ENCODE measurements at places on chromosomes 3 and 15. TPM values are rescaled to one million over a fixed set of nuclear protein-coding genes. Genes with fewer than 3 reads are reported as not detected.

The TERC gene
- 149 TPM for total RNA-seq

- no peak for DNase-seq
Measured at GRCh38 chr3:128360705-128361271, 105.9 kb downstream of the DNAJB8 start.

The BCHE gene
- under 0.01 TPM for total RNA-seq

DNA sequence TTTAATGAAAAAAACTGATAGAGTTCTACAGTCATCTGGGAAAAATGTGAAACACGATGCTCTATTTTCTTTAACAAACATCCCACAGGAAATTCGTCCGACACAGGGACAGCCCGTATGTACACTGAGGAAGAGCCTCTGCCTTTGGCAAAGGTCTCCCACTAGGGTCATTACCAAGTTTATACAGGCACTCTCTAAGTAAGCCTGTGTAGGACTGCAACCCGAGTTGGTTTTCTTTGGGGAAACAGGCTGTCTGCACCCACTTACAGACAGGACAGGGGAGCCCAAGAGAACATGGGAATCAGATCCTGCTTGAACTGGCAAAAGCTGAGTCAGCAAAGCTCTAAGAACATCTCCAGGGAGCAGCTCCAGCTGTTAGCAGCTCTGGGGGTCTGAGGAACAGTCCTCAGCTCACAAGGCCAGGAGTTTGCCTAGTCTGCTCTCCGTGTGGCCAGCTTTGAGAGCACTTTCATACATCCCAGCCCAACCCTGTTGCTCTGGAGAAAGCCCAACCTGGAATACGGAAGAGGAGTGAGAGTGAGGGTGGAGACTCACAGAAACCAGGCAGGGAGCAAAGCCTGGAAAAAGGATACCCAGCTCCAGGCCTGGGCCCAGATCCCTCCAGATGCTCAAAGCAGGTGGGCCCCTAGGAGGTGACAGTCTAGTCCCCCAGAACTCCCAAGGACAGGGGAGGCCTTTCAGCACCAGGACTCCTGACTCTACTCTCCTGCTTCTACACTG is 1.9 kb downstream of the TBC1D2B start:
- DNase-seq, result no peak

GRCh38 chr15:89550427-89550826 is 24.8 kb upstream of the TICRR start:
- no peak for DNase-seq

The NR2E3 gene
- not detected for total RNA-seq

The LARP6 gene
- 1.3 TPM for total RNA-seq

The APOD gene
- not detected for total RNA-seq

The PTH1R gene
- under 0.01 TPM for total RNA-seq

DNA sequence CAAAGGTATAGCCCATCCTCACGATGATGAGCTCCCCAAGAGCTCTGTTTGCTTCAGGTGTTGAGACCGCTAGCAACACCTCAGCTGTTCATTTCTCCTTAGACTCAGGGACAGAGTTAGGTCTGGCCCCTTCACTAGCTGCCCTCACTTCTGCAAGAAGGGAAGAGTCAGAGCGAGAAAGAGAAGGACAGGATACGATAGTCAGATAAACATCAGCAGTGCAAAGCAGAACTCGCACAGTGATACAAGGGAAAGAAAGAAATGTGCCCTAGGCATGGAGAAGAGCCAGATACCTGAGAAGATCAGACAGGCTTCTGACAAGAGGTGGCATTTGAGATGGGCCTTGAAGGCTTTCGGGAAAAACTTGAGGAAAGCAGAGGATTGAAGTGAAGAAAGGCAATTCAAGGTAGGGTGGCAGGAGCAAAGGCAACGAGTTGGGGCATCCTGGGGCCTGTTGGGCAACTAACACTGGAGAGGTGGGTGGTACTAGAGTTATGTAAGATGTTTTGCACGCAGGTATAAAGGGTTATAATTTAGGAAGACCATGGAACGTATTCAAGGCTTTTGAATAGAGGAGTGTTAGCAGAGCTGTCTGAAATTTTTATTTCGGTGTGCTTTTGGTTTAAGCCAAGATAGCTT is 106.0 kb downstream of the PGPEP1L start:
- no peak for DNase-seq

- no peak for DNase-seq
Measured at GRCh38 chr3:133393204-133393603, 6.7 kb upstream of the BFSP2 start.

- DNase-seq, result no peak
Measured at GRCh38 chr3:112280266-112280665, 13.8 kb downstream of the SLC9C1 start.

DNA sequence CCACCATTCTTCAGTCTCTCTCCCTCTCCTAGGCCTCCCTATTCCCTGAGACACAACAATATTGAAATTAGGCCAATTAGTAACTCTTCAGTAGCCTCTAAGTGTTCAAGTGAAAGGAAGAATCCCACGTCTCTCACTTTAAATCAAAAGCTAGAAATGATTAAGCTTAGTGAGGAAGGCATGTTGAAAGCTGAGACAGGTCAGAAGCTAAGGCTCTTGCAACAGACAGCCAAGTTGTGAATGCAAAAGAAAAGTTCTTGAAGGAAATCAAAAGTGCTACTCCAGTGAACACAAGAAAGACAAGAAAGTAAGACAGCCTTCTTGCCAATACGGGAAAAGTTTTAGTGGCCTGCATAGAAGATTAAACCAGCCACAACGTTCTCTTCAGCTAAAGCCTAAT is 41.3 kb downstream of the PPM1L start:
- no peak for DNase-seq

The PLCH1 gene
- total RNA-seq, result 1.1 TPM

GRCh38 chr3:114877378-114878113 is 269.5 kb downstream of the ZBTB20 start:
- DNase-seq, result no peak

The SH3GL3 gene
- 0.27 TPM for total RNA-seq

The SLC12A1 gene
- total RNA-seq, result not detected

DNA sequence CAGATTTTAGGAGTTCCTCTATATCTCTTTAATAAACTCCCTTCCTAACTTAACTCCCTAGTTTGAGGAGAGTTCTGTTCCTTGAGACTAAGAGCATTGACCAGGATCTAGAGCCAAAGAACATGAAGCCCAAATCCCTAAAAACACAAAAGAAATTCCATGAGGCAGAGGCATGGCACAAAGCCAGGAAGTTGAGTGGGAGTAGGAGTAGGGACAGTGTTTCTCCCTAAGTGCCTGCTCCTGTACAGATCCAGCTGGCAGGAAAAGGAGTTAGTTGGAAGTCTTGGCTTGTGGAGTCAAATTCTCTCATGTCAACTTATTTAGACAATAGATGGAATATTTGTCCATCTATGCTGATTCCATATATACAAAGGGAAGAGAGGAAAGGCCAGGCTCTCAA is 11.4 kb downstream of the ACTC1 start:
- no peak for DNase-seq

- DNase-seq, result peak; percentile 35
Measured at GRCh38 chr3:23808525-23808924, 2.8 kb downstream of the UBE2E1 start.

GRCh38 chr3:53102601-53103147 is 27.6 kb downstream of the RFT1 start:
- DNase-seq, result no peak

DNA sequence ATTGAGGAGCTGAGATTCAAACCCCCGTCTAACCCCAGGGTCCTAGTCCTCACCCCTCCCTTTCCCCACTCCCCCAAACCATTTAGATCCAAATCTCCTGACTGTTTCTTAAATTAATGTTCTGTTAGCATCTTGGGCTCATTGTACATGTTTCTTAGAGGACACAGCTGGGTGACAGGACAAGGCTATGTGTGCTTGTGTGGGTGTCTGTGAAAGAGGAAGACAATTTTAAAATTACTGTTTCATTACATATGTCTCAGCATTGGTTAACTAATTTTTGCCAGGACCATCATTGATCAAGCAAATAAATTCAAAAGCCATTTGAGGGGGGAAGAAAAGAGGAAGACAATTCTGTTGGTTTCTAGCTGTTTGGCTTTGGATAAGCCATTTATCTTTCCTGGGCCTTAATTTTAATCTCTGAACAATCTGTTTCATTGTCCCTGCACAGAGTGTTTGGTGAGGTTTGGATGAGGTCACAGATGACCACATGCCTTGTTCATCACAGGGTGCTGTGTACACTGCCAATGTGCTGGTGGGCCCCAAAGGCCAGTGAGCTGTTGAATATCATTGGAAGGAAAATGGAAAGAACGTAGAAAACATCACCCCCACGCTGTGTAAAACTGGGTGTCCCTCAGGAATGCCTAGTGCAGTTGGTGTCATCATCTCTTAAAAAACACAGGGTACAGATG is 51.9 kb downstream of the RPLP1 start:
- no peak for DNase-seq

The POU1F1 gene
- total RNA-seq, result not detected

The GOLGA6L9 gene
- 1.3 TPM for total RNA-seq

- no peak for DNase-seq
Measured at GRCh38 chr3:23051240-23052140, 151.6 kb upstream of the UBE2E2 start.

The ZNF280D gene
- 17.5 TPM for total RNA-seq

The CLEC3B gene
- 12.9 TPM for total RNA-seq

DNA sequence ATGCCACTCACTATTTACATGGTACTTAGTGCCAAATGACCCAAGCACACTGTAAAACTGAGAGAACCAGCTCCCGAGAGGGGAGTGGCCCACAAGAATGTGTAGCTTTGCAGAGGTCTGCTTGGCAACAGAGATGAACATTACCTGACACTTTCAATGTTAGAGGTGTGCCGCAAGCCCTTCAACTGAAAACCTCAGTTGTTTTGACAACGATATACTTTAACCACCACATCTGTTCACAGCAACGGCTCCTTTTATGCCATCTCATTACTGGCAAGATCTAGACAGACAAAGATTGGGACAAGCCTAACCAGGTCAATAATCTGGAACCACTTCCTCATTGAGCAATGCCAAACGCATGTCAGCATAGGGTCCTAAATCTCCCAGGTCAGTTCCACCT is 23.7 kb downstream of the NEK10 start:
- peak; percentile 47 for DNase-seq

GRCh38 chr3:72818092-72818773 is 30.0 kb downstream of the SHQ1 start:
- DNase-seq, result no peak

DNA sequence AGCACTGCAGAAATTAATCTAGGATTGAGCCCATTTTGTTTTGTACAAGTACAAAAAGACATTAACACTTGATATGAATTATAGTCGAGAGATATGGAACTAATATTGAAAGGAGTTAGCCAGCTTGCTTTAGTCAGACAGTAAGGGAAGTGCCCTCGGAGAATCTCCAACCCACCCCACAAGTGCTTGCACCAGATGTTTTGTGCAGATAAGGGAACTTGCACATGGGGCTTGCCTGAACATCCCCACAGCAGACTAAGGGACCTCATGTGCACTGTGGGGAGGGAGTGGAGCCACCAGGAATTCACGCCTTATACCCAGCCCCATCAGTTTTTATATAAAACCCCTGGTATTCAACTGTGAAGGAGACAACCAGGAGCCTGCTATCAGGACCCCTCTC is 122.3 kb downstream of the EFHB start:
- DNase-seq, result peak; percentile 88

The ARNT2 gene
- total RNA-seq, result 0.54 TPM

GRCh38 chr15:86009727-86010126 is 69.9 kb upstream of the AGBL1 start:
- no peak for DNase-seq

DNA sequence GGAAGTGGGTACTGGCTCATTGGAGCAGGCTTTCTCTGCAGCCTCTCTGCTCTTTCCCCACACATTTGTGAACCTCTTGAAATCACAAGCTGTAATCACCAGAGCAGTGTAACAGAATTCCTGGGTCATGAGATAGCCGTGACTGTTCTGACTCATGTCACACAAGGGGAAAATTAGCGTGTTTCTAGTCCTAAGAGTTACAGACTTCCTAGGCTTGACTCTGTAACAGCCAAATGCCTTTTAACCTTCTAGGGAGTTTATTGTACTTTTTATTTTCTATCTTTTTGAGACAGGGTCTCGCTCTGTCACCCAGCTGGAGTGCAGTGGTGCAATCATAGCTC is 54.7 kb upstream of the TRAK1 start:
- no peak for DNase-seq

The LMAN1L gene
- total RNA-seq, result 0.27 TPM

GRCh38 chr3:120742849-120743365 is 363 bp downstream of the GTF2E1 start:
- DNase-seq, result peak; percentile 17

Measured in hematopoietic multipotent progenitor cell (in vitro differentiated cells).